ENCODE measurements at places on chromosomes 1 and 21.

- DNase-seq = no peak
Measured at GRCh38 chr1:95223110-95223509, 10.9 kb upstream of the RWDD3 start.

GRCh38 chr1:241934201-241934848 is 23.2 kb upstream of the BECN2 start:
- no peak for DNase-seq

- no peak for DNase-seq
Measured at GRCh38 chr1:220281159-220281574, 8.9 kb upstream of the RAB3GAP2 start.

DNA sequence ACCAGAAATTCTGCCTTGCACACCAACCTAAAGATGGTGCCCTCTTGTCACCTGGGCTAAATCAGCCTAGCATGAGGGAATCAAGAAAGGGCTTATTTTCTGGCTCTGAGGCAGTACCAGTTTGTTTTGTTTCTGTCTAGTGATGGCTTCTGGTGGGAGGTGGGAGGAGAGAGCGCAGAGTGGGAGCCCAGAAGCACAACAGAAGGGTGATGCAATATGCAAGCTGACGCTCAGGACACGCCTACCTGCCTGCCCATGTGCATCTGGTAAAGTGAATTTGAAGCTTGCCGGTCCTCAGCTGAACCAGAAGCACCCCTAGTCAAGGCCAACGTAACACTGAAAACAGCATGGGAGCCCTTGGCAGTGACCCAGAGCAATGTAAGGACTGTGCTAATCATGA is 138.4 kb upstream of the TIAM1 start:
- DNase-seq = no peak

GRCh38 chr1:12031039-12031980 is 12.0 kb downstream of the MIIP start:
- DNase-seq = no peak

DNA sequence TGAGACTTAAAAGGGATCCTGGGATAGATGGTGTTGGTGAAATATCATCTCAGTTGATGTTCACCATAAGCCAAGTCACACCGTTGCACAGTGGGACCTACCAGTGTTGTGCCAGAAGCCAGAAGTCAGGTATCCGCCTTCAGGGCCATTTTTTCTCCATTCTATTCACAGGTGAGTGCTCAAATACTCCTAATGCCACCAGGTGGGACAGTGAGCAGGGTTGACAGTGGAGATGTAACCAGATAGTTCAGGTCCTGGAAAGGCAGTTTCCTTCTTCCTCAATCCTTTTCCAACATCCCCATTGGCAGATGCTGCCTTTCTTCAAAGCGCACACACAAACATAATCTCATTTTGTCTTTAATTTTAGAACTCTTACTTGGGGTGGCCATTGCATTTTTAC is 11.6 kb downstream of the CD160 start:
- no peak for DNase-seq

DNA sequence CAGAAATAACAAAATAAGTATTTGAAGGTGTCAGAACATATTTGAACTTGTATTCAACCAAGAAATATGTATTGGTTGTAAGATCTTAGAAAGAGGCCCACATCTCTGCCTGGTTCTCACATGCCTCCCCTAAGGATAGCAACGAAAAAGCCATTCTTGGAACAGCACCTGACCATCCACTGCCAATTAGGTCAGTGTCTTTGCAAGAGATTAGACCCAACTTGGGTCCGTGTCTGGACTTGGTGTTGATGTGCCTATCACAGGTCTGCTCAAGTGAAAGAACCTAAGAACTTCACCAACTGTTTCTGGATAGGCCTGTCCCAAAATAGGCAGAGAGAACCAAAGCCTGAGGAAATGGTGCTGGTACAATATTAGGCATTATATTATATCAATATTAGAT is 46.0 kb upstream of the COG2 start:
- no peak for DNase-seq
